ENCODE measurements at places on chromosomes 5 and 9. TPM values are rescaled to one million over a fixed set of nuclear protein-coding genes. Genes with fewer than 3 reads are reported as not detected.

GRCh38 chr5:66757834-66758371 lies 161.7 kb downstream of the MAST4 start:
- no peak for DNase-seq

GRCh38 chr5:42876375-42876844 lies 64.7 kb upstream of the SELENOP start:
- DNase-seq = no peak

DNA sequence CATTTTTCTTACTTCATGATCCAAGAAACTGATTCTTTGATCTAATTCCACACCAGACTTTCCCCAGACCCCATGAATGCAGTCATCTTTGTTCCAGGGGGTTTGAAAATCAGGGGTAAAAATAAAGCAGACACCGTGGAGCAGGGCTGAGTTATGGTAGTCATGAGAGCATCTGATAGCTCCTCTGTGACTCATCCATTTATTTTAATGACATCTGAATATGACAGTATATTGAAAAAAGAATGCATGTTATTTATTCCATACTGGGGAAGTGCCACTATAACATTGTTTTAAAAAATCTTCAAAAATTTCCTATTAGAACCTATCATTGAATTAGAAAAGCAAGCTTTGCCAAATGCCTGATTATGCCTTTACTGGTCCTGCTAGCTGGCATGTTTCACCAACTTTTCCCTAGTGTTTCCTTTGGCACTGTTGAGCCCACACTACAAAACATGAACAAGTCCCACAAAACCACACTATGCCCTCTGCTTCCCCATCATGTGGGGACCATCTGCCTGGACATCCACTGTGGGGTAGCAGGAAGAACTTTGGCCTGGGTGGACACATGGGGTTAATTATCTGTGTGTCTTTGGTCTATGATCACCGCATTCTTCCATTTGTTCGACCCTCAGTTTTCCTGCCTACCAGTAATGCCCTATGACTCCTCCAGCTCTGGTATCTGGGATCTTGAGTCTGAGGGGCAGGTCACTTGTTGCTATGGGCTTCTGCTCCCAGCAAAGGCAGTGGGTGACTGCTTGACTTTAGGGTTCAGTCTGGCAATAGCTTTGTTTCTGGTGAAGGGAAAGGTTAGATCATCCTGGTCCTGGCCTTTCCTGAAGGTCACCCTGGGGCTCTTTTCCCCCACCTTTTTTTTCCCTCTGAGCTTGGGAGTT lies 82.7 kb upstream of the PANK3 start:
- DNase-seq = no peak

- DNase-seq = no peak
Observed at GRCh38 chr5:120088836-120089235, 375.3 kb upstream of the PRR16 start.

IFNB1 gene
- 0.61 TPM for total RNA-seq

ZNF366 gene
- not detected for total RNA-seq
